ENCODE measurements at places on chromosomes 1 and 21. TPM values are rescaled to one million over a fixed set of nuclear protein-coding genes. Genes with fewer than 3 reads are reported as not detected.

DNA sequence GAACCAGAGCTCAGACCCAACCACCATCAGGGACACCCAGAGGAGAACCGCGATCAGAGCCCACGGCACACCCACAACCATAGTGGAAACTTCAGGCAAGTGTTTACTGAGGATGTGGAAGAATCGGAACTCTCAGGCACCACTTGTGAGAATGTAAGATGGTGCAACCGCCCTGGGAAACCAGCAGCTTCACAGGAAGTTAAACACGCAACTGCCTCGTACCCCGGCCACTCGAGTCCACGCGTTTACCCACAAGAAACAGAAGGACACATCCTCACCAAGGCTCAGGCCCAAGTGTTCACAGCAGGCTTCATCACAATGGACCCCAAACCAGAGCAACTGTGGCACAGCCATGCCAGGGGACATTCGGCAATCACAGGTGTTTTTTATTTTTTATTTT lies 51.4 kb upstream of the COL6A2 start:
- DNase-seq = no peak

DNA sequence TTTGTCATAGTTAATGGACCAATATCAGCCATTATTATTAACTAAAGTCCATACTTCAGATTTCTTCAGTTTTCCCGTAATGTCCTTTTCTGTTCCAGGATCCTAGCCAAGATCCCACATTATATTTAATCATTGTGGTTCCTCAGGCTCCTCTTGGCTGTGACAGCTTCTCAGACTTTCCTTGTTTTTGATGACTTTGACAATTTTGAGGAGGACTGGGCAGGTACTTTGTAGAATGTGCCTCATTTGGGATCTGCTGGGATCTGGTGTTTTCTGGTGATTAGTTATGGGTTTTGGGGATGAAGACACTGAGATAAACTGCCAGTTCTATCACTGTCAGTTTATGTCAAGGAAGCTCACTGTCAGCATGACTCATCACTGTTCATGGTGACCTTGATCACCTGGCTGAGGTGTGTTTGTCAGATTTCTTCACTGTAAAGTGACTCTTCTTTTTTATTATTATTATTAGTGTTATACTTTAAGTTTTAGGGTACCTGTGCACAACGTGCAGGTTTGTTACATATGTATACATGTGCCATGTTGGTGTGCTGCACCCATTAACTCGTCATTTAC lies 66.3 kb downstream of the PCBP3 start:
- no peak for DNase-seq

DNA sequence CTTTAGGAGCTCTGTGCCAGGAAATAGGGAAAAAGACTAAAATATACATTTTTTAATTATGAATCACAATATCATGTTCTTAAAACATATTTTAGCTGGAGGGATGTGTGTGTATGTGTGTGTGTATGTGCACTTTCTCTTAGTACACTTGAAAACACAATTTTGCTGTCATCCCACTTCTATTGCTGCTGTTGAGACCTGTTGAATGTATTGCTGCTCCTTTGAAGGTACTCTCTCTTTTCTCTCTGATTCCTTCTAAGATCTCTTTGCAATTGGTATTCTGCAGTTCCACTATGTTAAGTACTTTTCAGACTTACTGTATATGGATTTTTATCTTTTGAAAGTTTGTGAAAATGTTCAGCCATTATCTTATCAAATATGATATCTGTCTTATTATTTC lies 43.5 kb upstream of the COG2 start:
- DNase-seq = no peak

DNA sequence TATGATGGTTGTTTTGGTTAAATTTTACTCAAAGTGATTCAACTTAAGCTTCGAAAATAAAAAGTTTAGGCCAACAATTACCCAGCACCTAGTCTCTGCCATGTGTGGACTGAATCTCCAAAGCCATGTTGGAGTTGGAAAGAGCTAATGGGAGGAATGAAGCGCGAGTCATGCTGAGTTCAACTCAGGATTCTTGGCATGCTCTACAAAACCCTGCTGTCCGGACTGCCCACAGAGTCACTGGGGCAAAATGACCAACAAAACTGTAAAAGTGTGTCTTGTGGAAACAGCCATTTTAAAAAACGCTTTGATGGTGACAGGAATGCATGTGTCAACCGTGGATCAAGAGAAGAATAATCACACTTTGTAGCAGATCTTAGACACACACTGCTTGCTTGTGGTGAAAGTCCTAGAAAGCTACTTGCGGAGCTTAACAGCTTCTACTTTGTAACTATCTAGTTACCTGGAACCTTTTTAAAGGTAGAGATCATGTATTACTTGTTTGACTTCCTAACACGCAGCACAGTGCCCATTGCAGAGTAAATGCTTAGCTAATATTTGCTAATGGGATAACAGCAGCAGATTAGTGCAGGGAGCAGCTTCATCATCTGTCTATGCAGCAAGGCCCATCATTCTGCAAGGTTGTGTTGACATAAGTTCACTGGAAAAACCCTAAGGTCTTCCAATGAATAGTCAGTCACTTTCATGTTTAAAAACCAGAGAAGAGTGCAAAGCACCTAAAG lies 7.0 kb upstream of the GBP6 start:
- peak; percentile 69 for DNase-seq

DNA sequence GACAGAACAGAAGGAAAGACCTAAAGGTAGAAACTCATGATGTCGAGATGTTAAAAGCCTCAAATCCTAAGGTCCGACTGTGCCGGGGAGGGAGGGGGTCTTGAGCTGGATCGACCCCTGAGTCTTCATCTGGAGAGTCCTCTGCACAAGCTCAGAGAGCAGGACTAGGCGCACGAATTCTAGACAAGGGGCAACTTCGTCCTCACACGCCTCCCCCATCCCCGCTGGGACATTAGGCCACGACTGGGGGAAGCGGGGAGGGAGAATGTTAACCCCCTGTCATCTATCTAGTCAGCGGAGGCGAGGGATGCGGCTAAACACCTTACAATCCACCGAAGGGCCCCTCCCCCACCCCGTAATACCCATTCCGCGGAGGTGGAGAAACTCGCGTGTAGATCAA lies 94.7 kb downstream of the PRKAB2 start:
- DNase-seq = no peak

DNA sequence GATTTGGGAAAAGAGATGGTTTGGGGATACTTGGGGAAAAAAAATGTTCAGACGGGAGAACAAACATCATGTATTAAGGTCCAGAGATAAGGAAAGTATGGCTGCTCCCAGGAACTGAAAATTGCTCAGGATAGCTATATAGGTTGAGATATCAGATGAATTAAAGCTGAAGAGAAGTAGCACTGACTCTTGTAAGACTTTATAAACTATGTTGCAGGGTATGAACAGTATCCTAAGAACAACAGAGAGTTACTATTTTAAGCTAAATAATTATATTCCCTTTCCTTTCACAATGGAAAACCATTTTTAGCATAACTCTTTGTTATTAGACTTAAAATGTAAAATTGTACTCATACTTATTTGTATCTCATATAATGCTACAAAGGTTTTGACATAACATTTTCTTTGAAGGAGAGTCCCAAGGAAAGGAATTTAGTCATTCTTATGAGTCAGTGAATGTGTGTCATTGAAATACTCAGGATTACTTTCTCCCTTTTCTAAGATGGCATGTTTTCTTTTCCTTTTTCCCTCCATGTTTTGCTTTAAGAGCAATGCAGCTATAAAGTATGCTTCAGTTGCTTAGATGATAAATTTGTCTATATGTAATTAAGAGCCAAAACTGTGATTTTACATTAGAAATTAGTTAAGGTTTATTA lies 139.4 kb upstream of the KIAA1614 start:
- no peak for DNase-seq

DNA sequence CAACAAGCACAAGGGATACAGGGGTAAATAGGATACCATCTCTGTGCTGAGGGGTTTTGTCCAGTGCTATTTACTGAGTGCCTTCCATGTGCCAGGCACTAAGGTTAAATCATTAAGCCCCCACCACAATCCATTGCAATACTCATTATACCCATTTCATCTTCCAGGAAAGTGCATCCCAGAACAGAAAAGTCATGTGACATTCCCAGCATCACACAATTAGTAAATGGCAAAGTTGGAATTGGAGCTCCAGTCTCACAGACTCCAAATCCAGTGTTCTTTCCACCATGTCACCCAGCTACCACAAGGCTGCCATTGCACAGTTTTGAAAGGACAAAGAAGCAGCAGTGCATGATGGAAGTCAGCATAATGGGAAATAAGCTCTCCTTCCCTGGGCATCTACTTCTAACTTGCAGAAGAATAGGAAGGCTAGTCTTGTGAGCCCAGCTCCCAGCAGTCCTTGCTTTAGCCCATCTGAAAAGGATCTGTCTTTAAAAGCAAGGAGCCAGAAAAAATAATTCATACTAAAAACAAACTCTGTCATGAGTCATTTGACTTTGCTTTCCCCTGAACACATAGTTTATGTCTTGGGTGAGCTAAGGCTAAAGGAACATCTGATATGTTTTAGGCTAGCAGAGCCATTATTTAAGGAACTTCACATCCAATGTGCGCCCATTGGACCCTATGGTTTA lies 111.4 kb upstream of the HOOK1 start:
- DNase-seq = peak; percentile 37

GRCh38 chr1:93489756-93490155 lies 41.8 kb downstream of the FNBP1L start:
- DNase-seq = no peak

GRCh38 chr21:40421121-40421520 lies 425.8 kb downstream of the DSCAM start:
- no peak for DNase-seq

DNA sequence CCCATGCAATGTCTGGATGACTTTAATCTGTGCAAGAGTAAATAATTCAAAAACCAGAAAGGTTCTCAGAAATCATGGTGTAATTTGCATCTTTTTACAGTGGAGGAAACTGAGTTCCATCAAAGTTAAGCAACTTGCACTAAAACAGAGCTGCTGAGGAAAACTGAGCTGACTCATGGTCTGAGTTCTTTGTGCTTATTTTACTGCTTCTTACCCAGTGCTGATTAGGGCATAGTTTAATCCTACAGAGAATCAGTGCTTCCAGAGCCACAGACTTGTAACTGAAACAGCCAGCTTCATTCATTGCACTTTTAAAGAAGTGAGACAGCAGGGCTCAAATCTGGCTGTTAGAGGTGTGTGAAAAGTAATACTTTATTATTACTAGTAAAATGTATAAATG lies 10.9 kb upstream of the RWDD3 start:
- DNase-seq = no peak

GRCh38 chr1:25676488-25676887 lies 59.9 kb downstream of the MAN1C1 start:
- no peak for DNase-seq

DNA sequence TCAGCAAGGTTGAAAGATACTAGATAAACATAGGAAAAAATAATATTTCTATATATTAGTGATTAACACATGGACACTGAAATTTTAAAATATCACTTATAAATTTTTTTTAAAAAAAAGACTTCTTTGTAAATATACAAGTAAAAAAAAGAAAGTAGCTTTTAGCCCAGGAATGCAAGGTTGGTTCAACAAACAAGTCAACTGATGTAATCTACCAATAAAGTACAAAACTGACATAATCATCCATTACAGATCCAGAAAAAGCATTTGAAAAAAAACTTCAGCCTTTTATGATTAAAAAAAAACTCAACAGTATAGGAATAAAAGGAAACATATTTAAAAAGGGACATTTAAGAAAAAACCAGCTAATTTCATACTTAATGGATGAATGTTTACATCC lies 48.4 kb downstream of the TRMT1L start:
- no peak for DNase-seq

DNA sequence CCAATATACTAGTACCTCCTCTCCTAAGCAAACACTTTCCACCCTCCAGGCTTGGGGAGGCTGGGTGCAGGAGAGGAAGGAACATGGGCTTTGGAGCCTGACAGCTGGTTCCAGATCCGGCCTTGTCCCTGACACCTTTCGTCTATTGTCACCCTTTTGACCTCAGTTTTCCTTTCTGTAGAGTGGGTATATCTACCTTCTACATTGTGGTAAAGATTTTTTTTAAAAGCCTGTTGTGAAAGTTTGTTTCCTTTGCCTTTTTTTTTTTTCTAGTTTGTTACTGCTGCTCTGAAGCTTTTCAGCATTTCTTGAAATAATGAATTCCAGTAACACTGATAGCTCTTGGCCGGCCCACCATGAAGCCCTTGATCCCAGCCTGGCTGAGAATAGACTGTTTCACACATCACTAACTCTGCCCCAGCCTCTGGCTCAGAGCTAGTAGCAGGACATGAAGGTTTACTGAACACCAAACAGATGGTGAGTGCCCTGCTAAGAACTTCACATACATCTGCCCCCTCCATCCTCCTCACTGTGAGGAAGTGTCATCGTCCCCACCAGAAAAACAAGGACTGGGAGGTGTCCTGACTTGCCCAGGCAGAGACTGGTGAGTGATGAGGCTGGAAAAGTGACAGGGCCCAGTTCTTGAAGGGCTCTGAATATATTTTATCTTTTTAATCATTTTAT lies 33.0 kb upstream of the ID3 start:
- DNase-seq = peak; percentile 65

DNA sequence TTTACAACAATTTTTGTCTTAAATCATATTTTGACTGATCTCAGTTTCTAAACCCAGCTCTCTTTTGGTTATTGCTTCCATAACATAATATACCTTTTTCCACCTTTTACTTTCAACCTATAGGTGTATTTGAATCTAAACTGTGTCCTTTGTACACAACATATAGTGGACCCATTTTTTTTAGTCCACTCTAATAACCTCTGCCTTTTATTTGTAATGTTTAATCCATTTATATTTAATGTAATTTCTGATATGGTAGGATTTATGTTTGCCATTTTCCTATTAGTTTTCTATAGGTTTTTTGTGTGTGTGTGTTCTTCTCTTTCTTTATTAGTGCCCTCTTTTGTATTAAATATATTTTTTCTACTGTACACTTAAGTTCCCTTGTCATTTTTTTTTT lies 22.4 kb upstream of the SLAMF1 start:
- DNase-seq = no peak

GRCh38 chr1:219542828-219543518 lies 69.9 kb downstream of the ZC3H11B start:
- DNase-seq = no peak

DNA sequence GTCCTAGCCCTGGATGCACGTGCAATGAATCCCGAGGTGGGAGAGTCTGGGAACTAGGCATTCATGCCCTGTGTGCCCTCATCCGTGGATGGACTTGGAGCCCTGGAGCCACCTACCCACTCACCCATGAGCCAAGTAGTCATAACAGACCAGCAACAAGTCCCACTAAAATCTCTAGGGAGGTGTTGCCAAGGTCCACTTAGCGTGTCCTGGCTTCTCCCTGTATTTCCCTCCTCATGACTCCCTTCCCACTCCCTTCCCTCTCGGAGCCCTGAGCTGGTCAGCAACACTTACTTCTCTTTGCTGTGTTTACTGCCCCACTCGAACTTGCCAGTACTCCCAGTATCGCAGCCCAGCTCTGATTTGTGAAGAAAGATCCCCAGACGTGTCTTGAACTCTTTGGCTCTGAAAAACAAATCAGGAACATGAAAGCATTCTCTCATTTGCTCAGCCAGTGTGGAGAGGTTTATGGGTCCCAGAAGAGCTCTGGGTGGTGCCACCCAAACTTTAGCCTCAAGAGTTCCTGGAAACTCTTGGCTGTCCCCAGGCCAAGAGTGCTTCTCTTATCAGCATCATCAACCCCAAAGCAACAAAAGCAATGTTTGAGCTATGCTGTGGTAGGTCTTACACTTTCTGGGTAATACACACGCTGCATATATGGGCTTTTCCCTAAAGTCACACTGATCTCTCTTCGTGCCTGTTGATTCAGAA lies 1.1 kb downstream of the RGS16 start:
- DNase-seq = peak; percentile 85

MYCL gene
- 0.42 TPM for total RNA-seq

FMOD gene
- total RNA-seq = 1.9 TPM

Data from activated CD4-positive, alpha-beta T cell treated with anti-CD3 and anti-CD28 coated beads, Interleukin-2, amount 10 ng/mL, durations not matched to agents 24 days and 14 days (primary cell).